ENCODE measurements at places on chromosomes 1 and 21. TPM values are rescaled to one million over a fixed set of nuclear protein-coding genes. Genes with fewer than 3 reads are reported as not detected.

The TTLL10 gene
- not detected for total RNA-seq

The TSNAX gene
- 34.8 TPM for total RNA-seq

The EDN2 gene
- total RNA-seq, result 0.52 TPM

The ARHGAP30 gene
- total RNA-seq, result 204 TPM

The TPTE gene
- not detected for total RNA-seq

All from CD4-positive, CD25-positive, alpha-beta regulatory T cell (primary cell).